ENCODE measurements at places on chromosomes 5 and 9.

DNA sequence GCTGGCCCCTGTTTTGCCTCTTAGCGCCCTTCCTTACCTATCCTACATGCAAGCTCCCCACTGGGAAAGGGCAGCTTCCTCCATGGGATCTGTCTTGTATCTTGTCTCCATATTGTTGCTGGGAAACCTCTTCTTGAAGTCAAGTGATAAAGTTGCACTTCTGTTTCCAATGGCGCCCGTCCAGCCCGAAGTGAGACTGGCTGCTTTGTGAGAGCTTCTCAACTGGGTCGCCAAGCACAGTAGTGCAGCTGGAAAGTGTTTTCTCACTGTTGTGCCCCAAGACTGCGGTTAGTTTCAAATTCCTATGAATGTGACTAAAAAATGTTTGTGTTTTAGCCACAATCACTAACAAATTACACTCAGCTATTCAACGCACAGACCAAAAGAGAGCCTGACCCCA lies 506.6 kb upstream of the MPDZ start:
- DNase-seq = no peak

- no peak for DNase-seq
These were observed 107.8 kb downstream of the KCNIP1 start for GRCh38 chr5:170611449-170612090.

DNA sequence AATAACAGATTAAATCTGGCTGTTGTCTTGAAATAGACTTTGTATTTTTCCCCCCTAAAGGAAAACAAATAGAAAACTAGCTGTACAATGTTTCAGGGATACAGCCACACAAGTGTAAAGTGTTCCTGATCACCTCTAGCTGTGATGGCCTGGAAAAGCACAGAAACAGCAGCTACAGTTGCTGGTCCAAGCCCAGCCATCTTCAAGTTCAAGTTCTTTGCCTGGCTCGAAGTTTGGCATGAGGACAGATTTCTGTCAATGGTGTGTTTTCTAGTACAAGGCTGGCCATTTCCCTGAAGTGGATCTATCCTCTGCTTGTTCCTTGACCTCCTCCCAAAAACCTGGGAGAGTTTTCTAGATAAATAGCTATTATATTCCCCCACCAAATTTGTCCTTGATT lies 272.2 kb upstream of the ADRA1B start:
- no peak for DNase-seq

DNA sequence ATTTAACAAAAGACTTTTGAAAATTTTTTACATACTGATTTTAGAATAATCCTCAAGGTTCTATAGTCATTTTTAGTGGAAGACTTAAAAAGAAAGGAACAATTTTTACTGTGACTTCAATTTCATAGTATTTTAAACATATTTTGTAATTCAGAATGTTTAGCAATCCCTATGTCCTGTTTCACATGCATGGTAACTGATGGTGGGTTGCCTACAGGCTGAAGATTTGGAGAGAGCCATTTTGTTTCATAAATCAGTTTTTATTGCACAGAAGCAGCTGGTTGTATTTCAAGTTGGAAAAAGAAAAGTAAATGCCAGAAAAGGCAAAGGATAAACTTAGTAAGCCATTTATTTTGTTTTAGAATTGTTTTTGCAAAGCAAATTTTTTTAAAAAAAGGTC lies 24.0 kb downstream of the STARD4 start:
- no peak for DNase-seq

DNA sequence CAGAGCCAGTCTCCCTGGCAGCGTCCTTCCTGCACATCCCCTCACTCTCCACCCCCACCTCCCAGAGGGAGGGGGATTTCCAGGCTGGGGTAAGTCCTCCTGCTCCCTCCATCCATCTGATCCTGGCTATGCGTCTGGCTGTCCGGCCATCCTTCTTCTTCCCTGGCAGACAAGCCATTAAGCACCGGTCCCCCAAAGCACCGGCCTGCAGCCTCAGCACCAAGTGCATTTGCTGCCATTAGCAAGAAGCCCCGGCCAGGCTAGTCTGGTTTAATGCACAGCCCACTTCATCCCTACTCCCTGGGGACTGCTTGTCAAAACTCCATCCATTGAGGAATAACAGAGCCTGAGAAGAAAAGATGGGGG lies 208.7 kb upstream of the IER5L start:
- no peak for DNase-seq

DNA sequence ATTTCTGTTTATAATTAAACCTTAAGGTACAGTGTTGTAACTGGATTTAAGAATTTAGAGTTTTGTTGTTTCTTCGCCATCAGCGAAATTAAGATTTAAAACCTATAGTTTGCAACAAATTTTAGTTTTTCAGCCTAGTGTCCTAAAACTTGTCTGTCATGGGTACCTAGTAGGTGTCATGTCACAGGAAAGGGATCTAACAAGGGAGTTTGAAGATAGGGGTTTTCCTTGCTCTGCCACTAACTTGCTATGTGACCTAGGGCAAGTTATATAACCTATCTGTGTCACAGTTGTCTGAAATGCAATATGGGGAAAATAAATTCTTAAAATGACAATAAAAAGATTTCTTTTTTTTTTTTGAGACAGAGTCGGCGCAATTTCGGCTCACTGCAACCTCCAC lies 9.2 kb upstream of the ABL1 start:
- no peak for DNase-seq

Measured in liver (tissue), 10 donors.